ENCODE measurements at places on chromosomes 12 and 14. TPM values are rescaled to one million over a fixed set of nuclear protein-coding genes. Genes with fewer than 3 reads are reported as not detected.
A peak's percentile ranks its signal among the peaks of the same experiment; 100 is the strongest.

MYH6 gene
- not detected for total RNA-seq

DNA sequence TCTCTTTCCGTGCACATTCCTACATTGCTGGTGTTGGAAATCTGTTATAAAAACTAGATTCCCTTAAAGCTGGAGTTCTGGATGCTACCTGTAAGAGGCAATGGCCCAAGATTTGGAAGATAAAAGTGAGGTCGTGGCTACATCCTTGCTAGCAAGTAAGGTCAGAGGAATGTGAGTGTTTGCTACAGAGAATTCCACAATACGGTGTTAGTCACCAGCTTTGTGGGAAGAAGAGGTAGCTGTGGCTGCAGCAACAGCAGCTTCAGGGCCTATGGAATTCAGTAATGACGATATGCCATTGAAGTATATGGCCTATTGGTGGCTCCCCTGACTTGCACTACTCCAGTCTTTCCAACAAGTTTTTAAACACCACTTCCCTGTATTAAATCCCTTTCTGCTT lies 227.7 kb upstream of the TMEM260 start:
- DNase-seq: peak; percentile 46

TIGAR gene
- total RNA-seq: 19.5 TPM

- no peak for DNase-seq
These were observed 152.4 kb downstream of the SEC23A start for GRCh38 chr14:38950676-38951075.

- DNase-seq: no peak
These were observed 101.1 kb downstream of the B4GALNT3 start for GRCh38 chr12:560691-561390.

- no peak for DNase-seq
These were observed 18.2 kb downstream of the ACVRL1 start for GRCh38 chr12:51925346-51926063.

LALBA gene
- total RNA-seq: not detected

- DNase-seq: no peak
These were observed 9.1 kb upstream of the CDC42BPB start for GRCh38 chr14:103066399-103066798.

GRCh38 chr12:88952562-88952942 lies 372.3 kb upstream of the KITLG start:
- DNase-seq: peak; percentile 54

- DNase-seq: no peak
These were observed 36.1 kb upstream of the LRP6 start for GRCh38 chr12:12302976-12303375.

- DNase-seq: peak; percentile 20
These were observed 21.5 kb upstream of the IFNG start for GRCh38 chr12:68180792-68181744.

- DNase-seq: no peak
These were observed 1.3 kb downstream of the SBNO1 start for GRCh38 chr12:123363390-123363739.

- no peak for DNase-seq
These were observed 479.1 kb upstream of the USP15 start for GRCh38 chr12:61781021-61781581.

DNA sequence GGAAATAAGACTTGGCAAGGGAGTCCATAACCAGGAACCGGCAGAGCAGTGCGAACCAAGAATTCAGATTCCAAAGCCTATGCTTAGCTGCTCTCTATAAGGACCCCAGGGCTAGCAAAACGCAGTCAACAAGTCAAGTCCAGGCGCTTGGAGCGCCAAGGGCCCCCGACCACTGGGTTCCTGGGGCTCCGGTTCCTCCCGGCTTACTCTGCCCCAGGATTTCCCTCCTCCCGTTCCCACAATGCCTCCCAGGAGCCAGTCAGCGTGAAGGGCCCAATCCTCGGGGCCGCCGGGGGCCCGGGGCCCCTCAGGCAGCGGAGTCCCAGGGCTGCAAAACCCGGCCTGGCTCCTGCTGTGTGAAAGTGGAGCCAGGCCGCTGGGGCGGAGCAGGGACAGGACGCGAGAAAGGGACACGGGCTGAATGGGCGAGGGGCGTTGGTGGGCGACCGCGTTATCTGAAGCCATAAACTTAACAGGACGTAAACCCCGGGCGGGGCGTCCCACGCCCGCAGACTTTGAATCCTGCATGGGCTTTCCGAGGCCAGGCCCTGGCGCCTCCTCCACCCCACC lies 1.5 kb downstream of the KRT8 start:
- peak; percentile 81 for DNase-seq
